ENCODE measurements at places on chromosomes 2 and 18.

GRCh38 chr18:62119884-62120283 is 67.0 kb downstream of the PIGN start:
- no peak for DNase-seq

DNA sequence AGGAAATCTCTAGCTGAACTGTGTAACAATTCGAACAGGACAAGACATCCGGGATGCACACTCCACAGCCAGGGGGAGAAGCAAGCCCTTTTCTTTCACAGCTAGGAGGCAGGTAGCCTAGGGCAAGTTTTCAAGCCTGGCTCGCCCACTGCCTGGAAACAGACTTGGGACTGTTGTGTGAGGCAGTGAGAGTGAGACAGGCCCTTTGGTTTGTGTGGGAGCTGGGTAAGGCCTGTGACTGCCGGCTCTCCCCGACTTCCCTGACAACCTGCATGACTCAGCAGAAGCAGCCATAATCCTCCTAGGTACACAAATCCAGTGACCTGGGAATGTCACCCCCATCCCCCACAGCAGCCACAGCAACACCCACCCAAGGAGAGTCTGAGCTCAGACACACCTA is 179.7 kb downstream of the WDPCP start:
- DNase-seq = no peak

DNA sequence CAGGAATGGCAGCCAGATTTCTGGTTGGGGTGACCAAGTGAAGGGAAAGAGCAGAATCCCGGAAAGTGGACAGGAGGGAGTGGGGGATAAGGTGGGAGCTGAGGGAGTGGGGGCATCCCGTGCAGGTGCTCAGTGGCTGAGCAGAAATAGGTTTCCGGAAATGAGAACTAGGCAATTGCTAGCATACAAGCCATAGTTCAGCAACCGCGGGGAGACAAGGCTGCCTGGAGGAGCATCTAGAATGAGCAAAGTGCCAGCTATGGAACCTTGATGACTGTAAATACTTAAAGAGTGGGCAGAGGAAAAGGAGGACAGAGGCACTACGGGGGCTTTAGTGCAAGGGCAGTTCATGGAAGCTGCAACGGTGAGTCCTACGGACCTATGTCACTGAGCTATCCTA is 220.2 kb downstream of the BCL11A start:
- DNase-seq = no peak

- DNase-seq = no peak
These were observed 82.3 kb upstream of the ASAP2 start for GRCh38 chr2:9124231-9124741.

DNA sequence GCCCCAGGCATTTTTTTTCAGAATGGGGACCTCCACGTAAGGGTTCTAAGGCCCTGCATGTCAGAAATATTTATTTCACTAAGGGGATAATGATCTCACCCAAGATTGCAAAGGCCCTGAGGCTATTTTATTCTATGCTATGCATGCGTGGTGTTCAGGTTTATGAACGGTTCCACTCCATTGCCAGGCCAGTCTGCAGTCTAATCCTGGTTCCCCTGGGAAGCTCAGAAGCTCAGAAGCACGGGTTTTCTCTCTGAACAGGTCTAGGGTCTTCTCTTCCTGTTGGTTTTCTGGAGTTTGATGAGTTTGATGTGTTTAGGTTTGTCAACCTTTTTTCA is 256.4 kb upstream of the PXDN start:
- DNase-seq = no peak

DNA sequence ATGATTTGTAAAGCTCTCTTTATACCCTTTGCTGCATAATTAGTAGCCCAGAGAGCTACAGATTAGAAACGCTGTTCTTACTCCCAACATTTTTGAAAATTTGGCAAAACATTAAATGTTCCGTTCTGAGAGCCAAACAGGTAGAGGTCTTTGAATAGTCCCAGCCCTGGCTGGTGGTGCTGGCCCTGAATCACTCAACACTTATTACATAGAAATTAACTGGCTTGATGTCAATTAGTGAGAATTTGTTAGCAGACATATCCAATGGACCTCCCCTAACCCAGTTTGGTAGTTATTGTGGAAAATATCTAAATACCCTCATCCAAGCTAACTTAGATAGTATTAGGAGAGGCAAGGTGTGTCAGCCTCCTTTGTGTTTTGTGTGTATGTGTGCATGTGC is 440.7 kb downstream of the MTX2 start:
- DNase-seq = no peak

- no peak for DNase-seq
These were observed 55.9 kb upstream of the SP3 start for GRCh38 chr2:174020926-174021662.

DNA sequence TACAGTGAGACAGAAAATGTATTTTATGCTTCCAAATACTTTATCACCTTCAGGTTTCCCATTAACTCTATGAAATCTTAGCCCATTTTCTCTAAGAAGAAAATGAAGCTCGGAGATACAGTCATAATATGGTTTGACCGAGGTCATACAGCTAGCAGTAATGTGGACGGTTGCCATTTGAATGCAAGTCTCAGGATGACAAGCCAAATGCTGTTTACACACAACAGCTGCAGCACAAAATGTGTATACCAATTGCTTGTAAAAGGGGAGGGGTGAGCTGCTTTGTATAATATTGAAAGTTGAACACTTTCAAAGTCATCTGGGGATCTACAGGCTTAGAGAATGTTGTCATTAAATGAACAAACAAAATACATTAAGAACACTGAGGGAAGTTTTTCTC is 93.8 kb upstream of the FSIP2 start:
- DNase-seq = no peak

DNA sequence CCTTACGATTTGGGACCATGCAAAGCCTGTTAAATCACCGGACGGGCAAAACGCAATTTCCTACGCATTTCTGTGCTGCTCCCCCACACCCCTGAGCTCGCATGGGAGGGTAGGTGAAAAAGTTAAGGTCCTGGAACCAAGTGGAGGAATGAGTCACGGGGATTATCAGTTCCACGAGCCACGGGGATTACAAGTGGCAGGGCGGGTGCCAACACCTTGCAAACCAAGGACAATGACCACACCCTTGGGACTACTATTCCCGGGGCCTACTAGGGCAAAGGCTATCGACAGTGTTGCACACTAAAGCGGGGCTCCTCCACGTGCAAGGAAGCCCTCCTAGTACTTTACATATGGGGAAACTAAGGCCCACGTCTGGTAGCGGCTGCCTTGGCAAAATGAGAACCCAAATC is 447 bp downstream of the RETSAT start:
- DNase-seq = peak; percentile 26

DNA sequence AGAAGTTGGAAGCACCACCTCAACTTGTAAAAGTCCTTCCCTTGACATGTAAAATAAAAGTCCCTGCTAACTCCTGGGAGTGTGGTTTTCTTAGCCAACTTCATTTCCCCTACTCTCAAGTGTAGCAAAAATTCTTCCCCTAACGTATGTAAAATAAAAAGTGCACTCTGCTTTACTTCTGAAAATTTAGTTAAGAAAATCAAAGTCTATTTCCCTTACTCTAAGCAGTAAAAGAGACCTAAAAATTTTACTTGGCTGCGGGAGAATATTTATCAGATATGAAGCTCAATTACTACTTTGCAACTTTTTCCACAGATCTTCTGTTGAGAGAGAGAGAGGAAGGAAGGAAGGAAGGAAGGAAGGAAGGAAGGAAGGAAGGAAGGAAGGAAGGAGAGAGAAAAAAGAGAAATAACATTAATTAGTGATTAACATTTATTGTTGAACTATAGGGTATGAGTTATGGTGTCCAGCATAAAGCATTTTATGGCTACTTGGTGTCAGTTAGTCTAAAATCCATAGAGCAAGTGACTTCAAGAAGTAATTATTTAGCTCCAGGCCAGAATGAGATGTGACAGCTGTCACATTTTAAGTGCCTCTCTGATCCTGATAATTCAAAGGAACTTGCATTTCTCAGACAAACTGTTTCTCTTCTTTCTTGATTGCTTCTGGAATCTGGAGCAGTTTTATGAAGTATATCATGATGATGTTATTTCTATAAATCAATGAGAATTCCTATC is 210.3 kb downstream of the TMX3 start:
- no peak for DNase-seq

DNA sequence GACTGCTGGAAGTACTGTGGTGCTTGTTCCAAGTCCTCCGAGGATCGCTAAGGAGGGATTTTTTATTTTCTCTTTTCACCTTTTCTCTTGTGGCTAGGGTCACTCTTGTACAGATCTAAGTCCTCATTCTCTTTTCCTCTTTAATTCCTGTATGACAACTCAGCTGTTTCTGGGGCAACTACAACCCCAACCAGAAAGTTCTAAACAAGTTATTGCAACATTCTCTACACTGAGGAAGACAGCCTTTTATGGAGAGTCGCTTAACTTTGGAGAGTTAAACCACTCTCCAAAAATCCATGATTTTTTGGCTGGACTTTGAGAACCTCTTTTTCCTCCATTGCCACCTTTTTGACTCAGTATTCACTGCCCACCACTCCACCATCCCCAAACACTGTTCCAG is 74.0 kb upstream of the SESTD1 start:
- no peak for DNase-seq

- DNase-seq = no peak
These were observed 79.3 kb upstream of the ZNF397 start for GRCh38 chr18:35161485-35161884.

DNA sequence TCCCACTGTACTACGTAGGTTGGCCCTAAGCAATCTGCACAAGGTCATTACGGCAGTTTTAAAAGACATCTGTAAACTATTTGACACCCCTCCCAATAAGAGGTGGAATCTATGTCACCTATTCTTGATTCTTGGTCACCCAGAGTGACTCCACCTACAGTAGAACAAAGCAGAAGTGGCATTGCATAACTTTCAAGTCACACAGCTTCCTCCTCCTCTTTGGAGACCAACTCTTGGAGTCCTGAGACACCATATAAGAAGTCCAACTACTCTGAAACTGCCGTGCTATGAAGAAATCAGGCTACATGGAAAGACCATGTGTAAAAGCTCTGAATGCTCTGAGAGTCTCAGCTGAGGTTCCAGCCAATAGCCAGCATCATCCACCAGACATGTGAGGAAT is 253.5 kb upstream of the CDH20 start:
- DNase-seq = no peak

- DNase-seq = no peak
These were observed 130.2 kb upstream of the NXPH2 start for GRCh38 chr2:138910427-138910826.

GRCh38 chr18:34028324-34028723 is 196.4 kb downstream of the NOL4 start:
- no peak for DNase-seq

- no peak for DNase-seq
These were observed 124.7 kb downstream of the MREG start for GRCh38 chr2:215888680-215889079.

- no peak for DNase-seq
These were observed 2.7 kb downstream of the KLHL14 start for GRCh38 chr18:32770054-32770665.

- peak; percentile 87 for DNase-seq
These were observed 56.9 kb upstream of the CCDC141 start for GRCh38 chr2:179106676-179107428.

DNA sequence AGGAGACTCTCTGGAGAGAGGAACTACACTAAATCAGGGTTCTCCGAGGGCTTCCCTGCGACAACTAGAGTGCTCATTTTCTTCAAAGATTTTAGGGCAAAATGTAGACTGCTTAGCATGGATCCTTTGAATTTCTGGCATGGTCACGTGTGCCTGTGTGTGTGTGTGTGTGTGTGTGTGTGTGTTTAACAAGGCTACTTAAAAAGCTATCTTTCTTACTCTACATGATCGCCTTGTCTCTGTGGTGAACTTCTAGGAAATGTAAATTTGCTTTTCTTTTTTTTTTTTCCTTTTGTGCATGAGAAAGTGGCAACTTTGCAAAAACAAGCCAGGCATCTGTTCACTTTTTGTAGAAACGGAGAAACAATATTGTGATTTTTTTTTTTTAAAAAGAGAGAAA is 43.9 kb downstream of the SOX11 start:
- no peak for DNase-seq

DNA sequence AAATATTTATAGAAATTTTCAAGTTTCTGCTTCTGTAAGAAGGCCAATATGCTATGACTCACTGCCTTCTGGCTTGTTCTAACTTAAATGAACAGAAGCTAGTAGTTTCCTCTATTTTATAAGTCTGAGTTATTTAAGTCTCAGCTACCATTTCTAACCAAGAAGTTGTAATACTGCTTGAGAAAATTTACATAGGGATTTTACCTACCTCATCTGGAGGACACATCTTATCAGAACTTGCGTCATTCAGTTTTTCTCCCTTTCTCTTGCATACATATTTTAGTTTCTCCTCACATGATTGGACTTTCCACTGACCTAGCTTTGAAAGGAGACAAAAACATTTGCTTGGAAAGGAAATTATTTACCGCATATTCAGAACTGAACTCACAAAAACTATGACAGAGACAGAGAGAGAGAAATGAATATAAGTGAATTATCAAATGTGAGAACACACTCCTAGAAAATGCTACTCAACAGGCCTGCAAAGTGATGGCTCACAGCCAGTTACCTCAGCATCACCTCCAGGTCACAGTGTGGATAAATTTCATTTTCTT is 81.1 kb upstream of the CD302 start:
- no peak for DNase-seq

DNA sequence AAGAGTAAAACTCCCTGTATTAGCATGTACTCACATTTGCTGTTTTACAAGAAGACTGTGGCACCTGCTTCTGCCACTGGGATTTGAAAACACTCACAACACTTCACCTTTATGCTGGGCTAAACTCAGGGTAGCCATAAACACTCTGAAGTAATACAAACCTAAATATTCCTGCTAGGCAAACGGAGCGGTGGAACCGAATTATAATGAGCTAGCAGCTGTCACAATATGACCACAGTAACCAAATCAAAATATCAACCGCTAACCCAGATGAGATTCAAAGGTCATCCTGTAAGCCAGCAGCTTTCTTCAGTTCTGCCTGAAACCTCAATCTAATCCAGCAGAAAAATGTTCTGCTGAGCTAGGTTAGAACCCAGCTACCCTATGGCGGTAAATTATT is 132.1 kb downstream of the TCF4 start:
- DNase-seq = no peak

DNA sequence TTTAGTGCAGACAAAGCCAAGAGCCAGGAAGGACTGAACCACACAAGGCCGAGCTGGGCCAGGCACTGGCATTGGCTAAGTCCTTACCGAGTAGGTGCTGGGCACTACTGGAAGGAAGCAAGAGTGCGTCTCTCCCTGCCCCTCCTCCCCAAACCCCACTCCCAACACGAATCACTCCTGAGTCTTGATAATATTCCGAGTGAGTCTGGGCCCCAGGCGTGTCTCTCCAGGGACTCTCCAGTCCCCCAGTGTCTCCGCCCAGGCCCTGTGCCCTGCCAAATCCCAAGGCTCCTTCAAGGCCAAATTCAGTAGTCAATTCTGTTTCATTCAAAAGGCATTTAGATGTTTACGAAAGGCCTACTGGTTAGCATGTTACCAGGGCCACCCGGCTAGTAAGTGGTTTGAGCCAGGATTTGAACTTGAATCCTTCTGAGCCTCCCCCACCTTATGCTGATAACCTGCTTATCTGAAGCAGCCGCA is 82.8 kb downstream of the GLI2 start:
- peak; percentile 89 for DNase-seq

DNA sequence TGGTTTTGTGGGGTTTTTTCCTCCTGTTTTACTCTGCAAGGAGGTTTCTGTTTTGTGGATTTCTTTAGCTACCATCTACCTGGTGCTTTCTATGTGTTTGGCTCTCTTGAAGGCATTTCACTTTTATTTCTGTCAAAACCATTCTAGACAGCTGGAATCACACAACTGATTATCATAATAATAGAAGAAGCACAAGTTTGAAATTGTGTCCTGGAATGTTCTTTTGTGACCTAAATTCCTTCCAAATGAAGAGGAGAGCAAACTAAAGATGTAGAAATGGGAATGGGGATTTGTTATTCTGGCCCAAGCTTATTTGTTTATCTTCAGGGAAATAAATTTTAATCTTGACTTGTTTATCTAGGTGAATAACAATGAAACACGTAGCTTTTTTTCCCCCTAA is 17.0 kb upstream of the MFSD2B start:
- DNase-seq = no peak
